Activated CD4-positive, alpha-beta T cell treated with anti-CD3 and anti-CD28 coated beads, Interleukin-2, amount 50 U/mL, for 1 hour (primary cell): ENCODE measurements at places on chromosomes 1 and 21.

DNA sequence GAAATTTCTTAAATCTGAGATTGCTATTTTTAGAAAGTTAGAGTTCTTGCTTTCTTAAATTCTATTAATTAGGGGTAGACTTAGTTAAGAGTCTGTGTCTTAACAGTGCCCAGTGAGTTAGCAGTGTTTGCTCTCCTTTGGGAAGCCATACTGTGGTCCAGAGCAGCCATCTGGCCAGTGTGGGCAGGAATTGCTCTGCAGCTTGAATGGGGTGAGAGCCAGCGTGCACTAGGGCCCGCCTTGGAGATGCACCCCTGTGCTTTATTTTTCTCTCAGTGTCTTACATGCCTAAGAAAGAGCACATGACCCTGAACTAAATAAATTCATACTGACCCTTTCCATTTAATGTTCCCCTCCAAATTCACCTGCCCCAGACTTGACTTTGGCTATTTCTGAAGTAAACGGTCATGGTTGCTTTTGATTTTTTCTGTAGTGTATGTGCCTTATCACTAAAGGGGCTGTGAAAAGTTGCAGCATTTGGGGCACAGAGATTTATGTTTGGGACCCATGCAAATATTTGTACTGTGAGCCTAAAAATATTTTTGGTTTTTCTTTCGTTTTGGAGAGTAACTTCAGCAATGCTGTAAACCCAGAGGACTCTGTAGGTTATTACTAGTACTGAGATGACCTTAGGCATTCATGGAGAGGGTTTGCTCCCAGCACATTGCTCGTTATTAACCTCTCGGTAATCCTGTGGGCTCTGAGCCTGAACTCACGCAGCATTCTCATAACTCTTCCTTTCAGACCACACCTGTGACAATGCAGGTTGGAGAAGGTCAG lies 21.3 kb upstream of the KCNQ4 start:
- DNase-seq = no peak

- no peak for DNase-seq
Measured at GRCh38 chr1:109721042-109721441, 9.0 kb downstream of the GSTM5 start.

DNA sequence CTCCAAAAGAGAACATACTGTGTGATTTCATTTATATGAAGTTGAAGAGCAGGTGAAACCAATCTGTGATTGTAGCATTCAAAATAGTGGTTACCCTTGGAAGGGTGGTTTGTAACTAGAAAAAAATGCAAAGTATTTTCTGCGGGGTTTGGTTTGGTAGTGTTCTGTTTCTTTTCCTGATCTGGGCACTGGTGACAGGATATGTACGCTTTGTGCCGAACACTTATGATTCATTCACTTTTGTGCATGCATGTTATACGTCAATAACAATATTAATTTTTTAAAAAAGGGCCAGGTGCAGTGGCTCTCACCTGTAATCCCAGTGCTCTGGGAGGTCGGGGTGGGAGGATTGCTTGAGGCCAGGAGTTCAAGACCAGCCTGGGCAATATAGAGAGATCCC lies 63.8 kb downstream of the CD34 start:
- DNase-seq = no peak

GRCh38 chr1:150560576-150561253 lies 11.5 kb downstream of the ADAMTSL4 start:
- peak; percentile 82 for DNase-seq

- DNase-seq = no peak
Measured at GRCh38 chr21:34520764-34521508, 8.9 kb upstream of the KCNE1 start.

GRCh38 chr1:236016782-236017400 lies 48.0 kb downstream of the NID1 start:
- no peak for DNase-seq

DNA sequence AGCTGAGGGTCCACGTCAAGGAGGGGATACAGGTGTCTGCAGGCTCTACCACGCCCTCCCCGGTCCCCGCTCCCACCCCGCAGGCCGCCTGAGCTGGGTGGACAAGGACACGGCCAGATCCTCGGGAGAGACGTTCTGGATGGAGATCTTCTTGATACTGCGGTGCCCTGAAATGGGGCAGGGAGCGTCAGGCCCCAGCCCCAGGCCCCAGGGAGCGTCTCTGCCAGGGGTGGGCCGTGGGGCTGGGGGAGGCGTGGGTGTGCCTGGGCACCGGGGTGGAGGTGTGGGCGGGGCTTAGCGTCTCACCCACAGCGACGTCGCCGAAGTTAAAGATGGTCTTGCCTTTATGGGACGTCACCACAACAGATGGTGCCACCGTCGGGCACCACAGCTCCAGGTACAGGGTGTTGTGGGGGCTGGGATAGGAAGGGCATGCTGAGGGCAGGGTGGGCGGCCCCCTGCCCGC lies 7.3 kb upstream of the TMEM52 start:
- no peak for DNase-seq

DNA sequence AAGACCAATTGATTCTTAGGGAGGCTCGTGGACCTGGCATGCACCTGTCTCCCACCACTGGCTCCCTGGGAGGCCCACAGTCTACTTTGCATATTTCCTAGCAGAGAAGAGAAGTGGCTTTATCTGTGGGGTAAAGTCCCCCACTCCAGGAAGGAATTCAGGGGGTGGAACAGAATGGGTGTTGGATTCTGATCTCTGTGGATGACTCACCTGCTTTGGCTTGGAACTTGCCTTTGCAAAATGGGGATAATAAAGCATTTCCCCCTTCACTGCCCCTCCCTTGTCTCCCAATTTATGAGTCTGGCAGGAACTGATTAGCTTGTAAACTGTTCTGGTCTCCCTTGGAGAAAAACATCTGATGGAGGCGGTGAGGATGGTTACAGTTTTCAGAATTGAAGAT lies 21.2 kb upstream of the OTUD3 start:
- no peak for DNase-seq
